ENCODE measurements at places on chromosomes 11 and 22.

DNA sequence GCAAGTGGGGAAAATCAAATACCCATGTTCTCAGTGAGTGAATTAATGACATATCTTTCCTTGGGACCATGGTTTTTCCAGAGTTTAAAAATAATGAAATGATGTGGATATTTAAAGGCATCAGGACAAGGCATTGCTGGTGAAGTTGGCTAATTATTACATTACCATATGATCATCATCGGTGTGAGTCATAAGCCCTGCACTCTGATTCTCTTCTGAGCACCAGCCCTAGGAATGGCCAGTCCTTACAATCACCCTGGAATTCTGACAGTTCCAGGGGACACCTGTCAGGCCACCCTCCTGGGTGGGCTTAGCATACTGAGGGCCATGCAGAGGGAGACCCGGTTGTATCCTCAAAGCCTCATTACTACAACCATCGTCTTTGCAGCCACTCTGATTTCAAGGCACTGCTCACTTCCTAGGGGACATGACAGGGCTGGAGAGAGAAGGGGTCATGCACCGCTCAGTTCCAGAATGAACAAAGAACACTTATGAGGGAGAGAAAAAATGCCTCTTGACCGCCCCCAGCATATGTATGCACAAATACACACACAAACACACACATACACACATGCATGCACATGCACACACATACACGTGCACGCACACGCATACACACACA lies 365.0 kb downstream of the MIAT start:
- no peak for DNase-seq

- DNase-seq = no peak
These were observed 34.6 kb downstream of the MED15 start for GRCh38 chr22:20542055-20542454.

- no peak for DNase-seq
These were observed 17.1 kb upstream of the ELF5 start for GRCh38 chr11:34530545-34531234.

GRCh38 chr11:2791521-2792380 lies 92.0 kb upstream of the KCNQ1OT1 start:
- DNase-seq = no peak

DNA sequence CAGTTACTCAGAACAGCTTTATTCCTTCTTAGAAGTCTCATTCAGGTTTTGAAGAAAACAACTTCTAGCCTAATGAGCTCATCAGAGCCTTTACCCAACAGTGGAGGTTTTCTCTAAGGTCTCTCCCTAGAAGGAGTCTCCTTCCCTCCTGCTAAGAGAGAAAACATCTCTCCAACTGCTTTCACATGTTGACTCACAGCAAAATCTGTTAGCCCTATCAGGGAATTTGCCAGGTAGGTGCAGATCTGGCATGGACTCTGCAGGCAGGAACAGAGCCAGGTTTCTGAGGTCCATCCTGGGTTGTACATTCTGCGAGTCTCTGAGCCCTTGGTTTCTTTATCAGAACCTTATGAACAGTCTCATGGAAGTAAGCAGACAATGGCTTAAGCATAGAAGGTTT lies 214.4 kb downstream of the HIPK3 start:
- no peak for DNase-seq

- peak; percentile 90 for DNase-seq
These were observed 7.3 kb upstream of the C11orf86 start for GRCh38 chr11:66967670-66968425.

DNA sequence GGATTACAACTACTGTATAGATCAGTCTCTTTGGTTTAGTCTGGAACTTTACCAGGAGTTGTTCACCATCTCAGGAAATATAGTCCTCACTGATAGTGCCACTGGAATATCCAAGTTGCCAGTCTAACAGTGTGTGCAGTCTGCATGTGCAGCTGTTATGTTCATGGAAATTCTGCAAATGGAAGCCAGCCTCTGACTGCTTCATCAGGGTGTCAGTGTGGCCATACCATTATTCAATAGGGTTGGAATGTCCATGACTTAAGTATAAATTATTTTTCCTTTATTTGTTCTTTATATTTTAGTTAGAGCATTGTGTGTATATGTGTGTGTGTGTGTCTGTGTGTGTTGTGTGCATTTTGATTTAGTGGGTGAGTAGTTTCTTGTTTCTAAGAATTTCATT lies 51.8 kb downstream of the C11orf96 start:
- peak; percentile 29 for DNase-seq

- no peak for DNase-seq
These were observed 10.0 kb downstream of the TSPAN18 start for GRCh38 chr11:44736791-44737190.

DNA sequence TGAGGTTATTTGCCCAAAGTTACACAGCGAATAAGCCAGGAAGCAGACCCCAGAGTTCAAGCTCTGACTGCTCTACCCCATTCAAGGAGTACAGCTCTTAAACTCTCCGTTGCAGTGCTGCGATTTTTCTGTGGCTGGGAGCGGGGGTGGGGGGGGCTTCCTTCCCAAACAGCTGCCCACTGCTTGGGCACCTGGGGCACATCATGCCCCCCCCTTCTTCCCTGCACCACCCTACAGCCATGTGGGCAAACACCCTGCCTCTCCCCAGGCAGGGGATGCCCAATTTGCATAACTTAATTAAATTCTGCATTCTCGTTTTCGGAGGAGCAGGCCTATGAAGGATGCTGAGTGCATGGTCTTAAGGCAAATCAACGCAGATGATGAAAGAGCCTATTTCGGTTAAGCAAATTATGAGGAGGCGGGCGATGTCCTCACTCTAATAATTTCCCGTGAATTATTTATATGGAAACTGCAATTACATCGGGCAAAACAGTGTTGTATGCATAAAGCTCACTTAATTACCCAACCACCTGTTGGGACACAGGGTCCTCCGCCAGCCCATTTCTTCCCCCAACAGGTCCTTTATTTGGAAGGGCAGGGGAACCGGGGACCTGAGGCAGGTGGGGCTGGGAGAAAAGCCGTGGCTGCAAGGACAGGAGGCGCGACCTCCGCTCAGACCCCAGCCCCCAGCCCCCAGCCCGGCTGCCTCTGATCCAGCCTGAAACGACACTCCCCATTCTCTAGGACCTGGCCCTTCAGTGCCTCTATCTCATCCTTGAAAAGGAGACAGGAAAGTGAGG lies 610.5 kb downstream of the BUD13 start:
- DNase-seq = no peak

DNA sequence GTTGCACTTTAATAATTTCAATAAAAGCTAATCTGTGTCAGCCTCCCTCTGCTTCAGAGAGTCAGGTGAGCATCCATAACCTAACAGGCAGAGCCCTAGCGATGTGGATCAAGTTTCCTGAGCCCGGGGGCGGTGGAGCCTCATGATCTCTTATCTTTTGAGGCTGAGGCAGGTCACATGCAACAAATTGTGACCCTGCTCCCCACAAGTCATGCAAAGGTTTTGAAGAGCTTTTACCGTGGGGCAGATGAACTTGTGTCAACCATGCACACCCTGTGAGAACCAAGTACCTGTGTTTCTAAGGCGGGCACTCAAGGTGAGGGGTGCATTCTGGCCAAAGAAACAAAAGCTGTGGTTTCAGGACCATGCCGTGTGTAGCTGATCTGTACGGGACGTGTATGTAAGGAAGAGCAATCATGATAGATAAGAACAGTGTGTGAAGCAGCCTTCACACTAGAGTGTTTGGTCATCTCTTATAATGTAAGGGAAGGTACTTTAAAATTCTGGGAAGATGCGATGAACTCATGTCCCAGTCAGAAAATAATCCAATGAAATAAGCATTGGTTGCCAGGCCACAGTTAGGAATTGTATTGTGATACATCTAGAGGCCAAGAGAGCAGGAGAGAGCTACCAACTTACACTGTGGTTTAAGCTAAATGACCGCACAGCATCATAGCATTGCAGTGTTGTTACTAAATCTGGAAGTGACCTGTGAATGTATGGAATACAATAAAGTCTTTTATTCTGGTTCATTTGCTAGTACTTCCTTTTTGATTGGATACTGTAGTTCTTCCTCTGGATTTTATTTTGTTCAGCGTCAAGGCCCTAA lies 49.8 kb downstream of the DKK3 start:
- peak; percentile 47 for DNase-seq

DNA sequence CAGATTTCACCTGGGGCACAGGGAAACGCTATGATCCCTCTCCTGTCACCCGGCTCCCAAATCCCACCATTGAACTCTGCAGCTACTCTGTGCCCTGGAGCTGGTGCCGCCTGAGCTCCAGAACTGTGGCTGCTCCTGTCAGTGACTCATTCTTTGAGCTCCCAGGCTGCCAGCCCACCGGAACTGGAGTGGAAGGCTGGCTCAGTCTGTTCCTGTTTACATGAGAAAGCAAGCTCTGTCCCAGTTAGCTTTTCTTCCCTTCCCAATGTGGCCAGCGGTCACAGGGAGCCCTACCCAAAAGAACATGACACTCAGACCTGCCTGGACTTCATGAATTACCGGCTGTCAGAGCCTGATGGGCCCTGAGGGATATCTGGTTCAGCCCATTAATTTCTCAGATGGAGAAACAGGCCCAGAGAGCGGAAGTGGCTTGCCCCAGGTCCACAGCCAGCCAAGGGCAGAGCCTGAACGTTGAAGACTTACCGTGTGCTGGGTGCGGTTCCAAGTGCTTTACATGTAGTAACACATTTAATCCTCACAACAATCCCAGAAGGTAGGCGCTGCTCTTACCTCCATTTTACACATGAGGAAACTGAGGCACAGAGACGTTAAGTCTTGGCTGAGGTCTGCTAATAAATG lies 23.8 kb upstream of the IGSF22 start:
- peak; percentile 75 for DNase-seq

DNA sequence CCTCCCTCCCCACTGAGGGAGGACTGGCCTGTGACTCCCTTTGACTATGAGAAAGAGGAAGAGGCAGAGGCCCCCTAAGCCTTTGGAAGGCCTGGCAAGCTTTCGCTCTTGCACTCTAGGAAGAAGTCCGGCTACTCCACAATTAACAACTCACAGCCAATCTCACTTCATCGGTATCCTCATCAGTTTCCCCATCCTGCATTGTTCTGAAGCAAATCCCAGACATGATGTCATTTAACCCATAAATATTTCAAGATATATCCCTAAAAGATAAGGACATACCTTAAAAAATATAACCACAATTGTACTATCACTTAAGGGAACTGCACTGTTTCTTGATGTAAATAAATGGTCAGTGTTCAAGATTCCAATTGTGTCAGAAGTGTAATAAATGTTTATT lies 63.1 kb downstream of the CWC15 start:
- no peak for DNase-seq

GRCh38 chr11:69641681-69642548 lies 959 bp downstream of the CCND1 start:
- DNase-seq = no peak

DNA sequence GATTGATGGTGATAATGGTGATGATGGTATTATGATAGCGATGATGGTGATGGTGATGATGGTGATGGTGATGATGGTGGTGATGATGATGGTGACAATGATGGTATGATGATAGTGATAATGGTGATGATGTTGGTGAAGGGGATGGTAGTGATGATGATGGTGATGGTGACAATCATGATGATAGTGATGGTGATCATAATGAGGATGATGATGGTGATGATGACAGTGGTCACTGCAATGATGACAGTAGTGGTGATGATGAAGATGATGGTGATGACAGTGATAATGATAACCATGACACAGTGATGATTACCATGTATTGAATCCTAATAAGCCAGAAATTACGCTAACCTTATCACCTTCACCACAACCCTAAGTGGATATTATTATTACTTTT lies 128.2 kb downstream of the SHANK2 start:
- DNase-seq = no peak

DNA sequence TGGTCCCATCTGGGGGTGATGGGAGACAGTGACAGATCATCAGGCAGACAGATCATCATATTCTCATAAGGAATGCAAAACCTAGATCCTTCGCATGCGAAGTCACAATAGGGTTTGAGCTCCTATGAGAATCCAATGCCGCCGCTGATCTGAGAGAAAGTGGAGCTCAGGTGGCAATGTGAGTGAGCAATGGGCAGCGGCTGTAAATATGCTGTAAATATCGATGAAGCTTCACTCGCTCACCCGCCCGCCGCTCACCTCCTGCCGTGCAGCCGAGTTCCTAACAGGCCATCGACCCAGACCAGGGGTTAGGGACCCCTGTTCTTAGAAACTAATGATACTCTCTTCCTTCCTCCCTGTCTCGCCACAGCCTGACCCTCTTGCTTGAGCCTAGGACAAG lies 9.4 kb upstream of the PLA2G6 start:
- DNase-seq = no peak

DNA sequence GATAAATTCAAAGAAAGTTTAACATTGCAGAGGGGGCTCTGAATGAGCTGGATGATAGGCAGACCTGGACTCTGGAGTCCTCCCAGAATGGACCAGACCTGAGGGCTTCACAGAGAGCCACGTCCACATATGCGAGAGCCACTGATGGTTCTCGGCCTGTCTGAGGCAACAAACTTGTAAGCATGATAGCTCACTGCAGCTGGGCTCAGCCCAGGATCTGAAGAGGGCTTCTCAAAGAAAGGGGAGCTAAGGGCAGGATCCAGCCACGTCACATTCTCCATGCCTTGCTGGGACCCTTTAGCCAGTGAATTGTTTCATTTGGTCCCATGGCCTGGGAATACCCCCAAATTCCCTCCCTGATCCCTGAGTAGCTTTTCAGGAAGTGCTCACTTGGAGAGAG lies 98.9 kb downstream of the ATXN10 start:
- DNase-seq = no peak
